Posterior vena cava (tissue), 2 donors: ENCODE measurements at places on chromosomes 12 and 14. TPM values are rescaled to one million over a fixed set of nuclear protein-coding genes. Genes with fewer than 3 reads are reported as not detected.

Gene CLEC4C
- not detected for total RNA-seq

Gene B3GNT4
- total RNA-seq: not detected

Gene MANSC4
- not detected for total RNA-seq

Gene HRK
- total RNA-seq: not detected

Gene PUS7L
- total RNA-seq: 18.1 TPM

Gene TMEM229B
- 4.4 TPM for total RNA-seq

Gene GNB3
- total RNA-seq: 3.6 TPM

Gene BMP4
- total RNA-seq: 9.3 TPM

Gene NOS1
- total RNA-seq: 0.86 TPM

Gene KRT75
- total RNA-seq: not detected

Gene LALBA
- not detected for total RNA-seq

Gene EP400
- total RNA-seq: 35.2 TPM

Gene SH2B3
- total RNA-seq: 32.4 TPM

Gene WNT5B
- 12.8 TPM for total RNA-seq

Gene KCNJ8
- 30.9 TPM for total RNA-seq

Gene CCDC175
- 0.10 TPM for total RNA-seq

Gene COL2A1
- total RNA-seq: not detected

Gene CEBPE
- total RNA-seq: not detected
